ENCODE measurements at places on chromosomes 2 and 18.

DNA sequence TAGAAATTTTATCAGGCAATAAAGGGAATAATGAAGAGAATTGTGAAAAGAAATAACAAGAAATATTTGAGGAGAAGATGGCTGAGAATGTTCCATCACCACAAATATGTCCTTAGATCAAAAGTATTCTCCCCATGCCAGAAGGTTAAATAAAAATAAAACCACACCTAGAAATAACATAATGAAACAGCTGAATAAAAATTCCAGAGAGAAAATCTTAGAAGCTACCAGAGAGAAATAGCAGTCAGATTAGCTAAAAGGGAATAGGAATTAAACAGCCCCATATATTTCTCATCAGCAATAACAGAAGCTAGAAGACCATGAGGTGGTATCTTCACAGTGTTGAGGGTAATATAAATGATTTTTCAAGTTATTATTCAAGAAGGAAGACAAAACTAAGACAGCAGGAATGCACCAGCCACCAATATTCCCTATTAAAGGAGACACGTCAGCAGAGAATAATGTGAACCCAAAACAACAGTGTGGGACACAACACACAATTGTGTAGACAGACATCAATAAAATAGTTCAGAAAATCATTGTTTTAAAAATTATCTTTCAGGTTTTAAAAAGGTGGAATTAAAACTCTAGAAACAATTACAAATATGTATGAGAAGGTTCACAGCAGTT, 82.0 kb upstream of the NEDD4L start:
- DNase-seq = no peak

DNA sequence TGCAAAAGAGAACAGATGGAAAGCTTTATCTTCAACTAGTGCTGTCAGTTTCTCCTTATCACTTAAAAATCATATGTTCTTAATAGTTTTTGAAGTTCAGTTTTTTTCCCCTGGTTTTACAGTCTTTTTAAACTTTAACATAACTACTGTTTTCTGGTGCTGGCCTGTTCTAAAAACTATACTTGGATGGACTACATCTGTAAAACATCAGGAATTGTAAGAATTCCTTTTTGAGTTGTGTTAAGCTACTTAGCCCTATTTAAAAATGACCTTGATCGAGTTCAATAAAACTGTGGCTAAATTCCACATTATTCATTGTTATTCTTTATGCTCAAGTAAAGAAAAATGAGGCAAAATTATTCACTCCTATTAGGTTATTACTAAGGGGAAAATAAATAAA, 397.7 kb downstream of the NUP35 start:
- no peak for DNase-seq

- DNase-seq = no peak
These were observed 82.2 kb upstream of the LTBP1 start for GRCh38 chr2:32864334-32865111.

GRCh38 chr2:43139996-43140621, 86.3 kb downstream of the ZFP36L2 start:
- no peak for DNase-seq

DNA sequence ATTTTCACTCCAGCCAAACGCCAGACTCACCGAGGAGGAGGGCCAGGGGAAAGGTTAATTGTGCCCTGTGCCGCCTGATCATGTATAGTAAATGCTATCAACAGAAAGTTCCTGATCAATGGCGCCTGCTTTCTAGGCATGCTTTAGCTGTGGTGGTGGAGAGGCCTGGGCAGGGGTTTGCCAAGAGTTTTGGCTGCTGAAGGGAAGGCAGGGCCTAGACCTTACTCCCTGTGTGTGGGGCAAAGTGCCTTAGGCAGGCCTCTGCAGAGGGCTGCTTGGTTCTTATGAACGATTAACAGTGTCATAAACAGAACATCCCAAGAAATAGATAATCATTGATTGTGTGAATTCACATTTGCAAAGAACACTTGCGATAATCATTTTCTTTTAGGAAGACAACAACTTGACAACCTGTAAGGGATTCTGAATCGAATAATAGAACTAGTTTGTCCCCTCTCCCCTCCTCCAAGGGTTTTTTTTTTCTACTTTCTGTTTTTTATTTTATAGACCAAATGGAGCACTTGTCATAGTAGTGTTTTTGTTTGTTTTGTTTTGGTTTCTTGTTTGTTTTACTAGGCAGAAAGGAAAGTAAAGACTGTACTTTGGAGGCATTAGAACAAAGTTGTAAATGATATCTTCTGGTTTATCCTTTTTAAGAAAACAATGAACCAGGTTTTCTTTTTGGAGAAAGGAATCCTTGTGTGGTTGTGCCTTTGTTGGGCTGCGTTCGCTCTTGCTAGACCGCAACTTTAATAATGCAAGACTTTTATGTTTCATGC, 6.5 kb downstream of the TSHZ1 start:
- DNase-seq = peak; percentile 61

GRCh38 chr2:154428022-154428421, 270.5 kb upstream of the KCNJ3 start:
- no peak for DNase-seq

DNA sequence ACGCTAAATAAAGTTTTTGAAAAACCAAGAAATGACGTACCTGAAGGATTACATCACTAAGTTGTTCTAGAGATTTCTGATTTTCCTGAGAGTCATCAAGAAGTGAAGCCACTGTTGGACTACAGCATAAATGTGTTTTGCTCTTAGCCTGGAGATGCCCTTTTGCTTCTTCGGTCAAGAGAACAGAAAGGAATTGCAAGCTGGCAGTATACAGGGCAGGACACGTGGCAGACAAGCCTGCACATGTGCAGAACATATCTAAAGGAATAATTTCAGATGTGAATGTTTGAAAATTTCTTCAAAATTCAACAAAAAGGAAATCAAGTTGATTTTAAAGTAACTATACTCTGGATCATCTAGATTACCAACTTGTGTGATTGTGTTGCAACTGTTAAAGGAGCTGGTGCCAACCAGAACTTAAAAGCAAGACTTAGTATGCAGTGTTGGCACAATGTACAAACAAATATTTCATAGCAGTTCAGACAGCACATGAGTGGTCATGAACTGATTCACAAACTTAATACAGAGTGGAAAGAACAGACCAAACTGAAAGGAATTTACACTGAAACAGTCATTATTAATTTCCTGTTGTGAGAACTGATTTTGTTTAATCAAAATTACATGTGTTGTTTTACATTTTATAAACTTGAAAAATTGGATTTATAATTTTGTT, 100.4 kb upstream of the CD226 start:
- no peak for DNase-seq
